ENCODE measurements at places on chromosomes 6 and 20. TPM values are rescaled to one million over a fixed set of nuclear protein-coding genes. Genes with fewer than 3 reads are reported as not detected.

The NMBR gene
- not detected for polyA plus RNA-seq

DNA sequence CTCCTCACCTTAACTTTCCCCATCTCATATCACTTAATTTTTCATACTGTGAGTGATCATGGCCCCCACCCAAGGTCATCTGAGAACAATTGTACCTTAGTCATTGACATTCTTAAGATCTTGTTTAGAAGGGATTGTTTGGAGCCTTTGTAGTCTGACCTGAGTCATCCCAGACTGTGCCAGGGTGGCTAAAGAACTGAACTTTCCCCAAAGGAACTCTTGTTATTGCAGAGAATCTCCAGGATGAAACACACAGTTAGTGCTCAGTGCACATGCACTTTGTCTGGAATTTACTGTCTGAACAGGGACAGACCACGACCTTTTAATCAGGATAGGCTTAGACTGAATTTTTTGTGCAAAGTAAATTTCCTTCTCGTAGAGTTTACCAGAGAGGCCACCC lies 112.6 kb upstream of the CCN2 start:
- H3K4me1 ChIP-seq, result no peaks in the 10 kb centered on the region
- DNase-seq, result no peak
- peaks cover 2% of the 10 kb centered on the region for H3K27me3 ChIP-seq
- no peaks in the 10 kb centered on the region for H3K36me3 ChIP-seq
- no peak overlapping the region for H3K27ac ChIP-seq

The FLRT3 gene
- 0.26 TPM for polyA plus RNA-seq

The AGER gene
- polyA plus RNA-seq, result 2.2 TPM

- H3K36me3 ChIP-seq, result no peaks in the 10 kb centered on the region
- no peak overlapping the region for H3K27ac ChIP-seq
- no peaks in the 10 kb centered on the region for H3K27me3 ChIP-seq
- no peaks in the 10 kb centered on the region for H3K4me1 ChIP-seq
- no peak for DNase-seq
- H3K4me3 ChIP-seq, result no peak overlapping the region
These were observed 173.6 kb downstream of the MTFR2 start for GRCh38 chr6:136076496-136076895.

GRCh38 chr6:149840345-149841075 lies 23.6 kb downstream of the LRP11 start:
- H3K4me1 ChIP-seq, result no peaks in the 10 kb centered on the region
- H3K36me3 ChIP-seq, result no peaks in the 10 kb centered on the region
- DNase-seq, result no peak
- no peak overlapping the region for H3K4me3 ChIP-seq

The TPMT gene
- polyA plus RNA-seq, result 15.0 TPM

The RCAN2 gene
- 0.06 TPM for polyA plus RNA-seq

Measured in GM12878 (cell line).